ENCODE measurements at places on chromosomes 1 and 21.

GRCh38 chr21:45873418-45873817 lies 108.2 kb upstream of the COL6A1 start:
- no peak for DNase-seq

GRCh38 chr1:31248276-31248675 lies 8.6 kb upstream of the NKAIN1 start:
- DNase-seq = no peak

GRCh38 chr1:74357150-74357549 lies 122.0 kb downstream of the TNNI3K start:
- DNase-seq = no peak

GRCh38 chr1:44616991-44617702 lies 57.1 kb downstream of the TMEM53 start:
- no peak for DNase-seq

- no peak for DNase-seq
These were observed 346.9 kb upstream of the DAB1 start for GRCh38 chr1:57770772-57771171.

DNA sequence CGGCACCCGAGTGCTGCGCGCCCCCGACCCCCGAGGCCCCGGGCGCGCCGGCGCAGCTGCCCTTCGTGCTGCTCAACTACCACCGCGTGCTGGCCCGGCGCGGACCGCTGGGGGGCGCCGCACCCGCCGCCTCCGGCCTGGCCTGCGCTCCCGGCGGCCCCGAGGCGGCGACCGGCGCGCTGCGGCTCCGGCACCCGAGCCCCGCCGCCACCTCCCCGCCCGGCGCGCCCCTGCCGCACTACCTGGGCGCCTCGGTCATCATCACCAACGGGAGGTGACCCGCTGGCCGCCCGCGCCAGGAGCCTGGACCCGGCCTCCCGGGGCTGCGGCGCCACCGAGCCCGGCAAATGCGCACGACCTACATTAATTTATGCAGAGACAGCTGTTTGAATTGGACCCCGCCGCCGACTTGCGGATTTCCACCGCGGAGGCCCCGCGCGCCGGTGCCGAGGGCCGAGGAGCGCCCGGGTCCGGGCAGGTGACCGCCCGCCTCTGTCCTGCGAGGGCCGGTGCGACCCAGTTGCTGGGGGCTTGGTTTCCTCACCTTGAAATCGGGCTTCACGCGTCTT lies 49.0 kb downstream of the SIM2 start:
- DNase-seq = peak; percentile 61

- DNase-seq = peak; percentile 24
These were observed 264.4 kb downstream of the PTPRC start for GRCh38 chr1:198903203-198903602.

DNA sequence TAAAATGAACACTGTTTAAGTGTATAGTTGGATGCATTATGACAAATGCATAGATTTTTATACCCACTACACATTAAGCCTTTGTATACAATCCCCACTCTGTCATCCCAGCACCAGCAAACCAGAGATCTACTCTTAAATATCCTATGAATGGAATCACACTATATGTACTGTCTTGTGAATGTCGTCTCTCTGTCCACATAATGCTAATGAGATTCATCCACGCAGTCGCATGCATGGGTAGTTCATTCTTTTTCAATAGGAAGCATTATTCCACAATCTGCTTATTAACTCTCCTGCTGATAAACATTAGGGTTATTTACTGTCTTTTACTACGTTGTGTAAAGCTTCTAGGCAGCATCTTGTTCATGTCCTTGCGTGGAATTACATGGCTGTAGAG lies 892.3 kb downstream of the LTN1 start:
- no peak for DNase-seq

GRCh38 chr1:227395426-227396028 lies 77.2 kb upstream of the CDC42BPA start:
- no peak for DNase-seq

DNA sequence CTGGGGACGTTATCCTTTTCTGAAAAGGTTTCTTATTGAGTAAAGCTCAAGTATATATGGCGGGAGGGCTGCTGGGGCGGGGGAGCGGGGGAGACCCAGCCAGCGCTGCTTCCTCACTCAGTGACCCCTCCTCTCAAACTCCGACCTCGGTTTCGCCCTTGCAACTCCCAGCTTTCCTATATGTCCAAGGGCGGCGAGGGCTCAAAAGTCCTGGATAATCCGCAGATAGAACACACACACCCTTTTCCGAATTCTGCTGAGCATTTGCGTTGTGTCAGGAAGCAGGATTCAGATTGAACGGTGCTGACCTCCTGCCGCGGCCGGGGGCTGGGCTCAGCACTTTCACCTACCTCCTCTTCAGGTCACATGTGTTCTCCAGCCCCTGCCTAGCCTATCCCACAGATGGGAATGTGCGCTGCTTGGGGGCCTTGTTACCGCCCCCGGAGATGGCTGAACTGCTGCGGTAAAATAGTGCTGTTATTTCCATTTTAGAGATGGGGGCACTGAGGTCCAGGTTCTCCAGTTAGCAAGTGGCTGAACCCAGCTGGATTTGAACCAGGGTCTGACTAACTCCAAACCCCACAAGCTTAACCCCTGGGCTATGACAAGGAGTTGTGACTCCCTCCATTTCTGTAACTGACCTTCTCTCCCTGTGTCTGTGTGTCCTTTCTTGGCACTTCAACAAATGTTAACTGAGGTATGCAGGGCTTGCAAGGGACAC lies 795 bp upstream of the AHDC1 start:
- DNase-seq = no peak

GRCh38 chr1:173562813-173563212 lies 40.1 kb downstream of the SLC9C2 start:
- no peak for DNase-seq

DNA sequence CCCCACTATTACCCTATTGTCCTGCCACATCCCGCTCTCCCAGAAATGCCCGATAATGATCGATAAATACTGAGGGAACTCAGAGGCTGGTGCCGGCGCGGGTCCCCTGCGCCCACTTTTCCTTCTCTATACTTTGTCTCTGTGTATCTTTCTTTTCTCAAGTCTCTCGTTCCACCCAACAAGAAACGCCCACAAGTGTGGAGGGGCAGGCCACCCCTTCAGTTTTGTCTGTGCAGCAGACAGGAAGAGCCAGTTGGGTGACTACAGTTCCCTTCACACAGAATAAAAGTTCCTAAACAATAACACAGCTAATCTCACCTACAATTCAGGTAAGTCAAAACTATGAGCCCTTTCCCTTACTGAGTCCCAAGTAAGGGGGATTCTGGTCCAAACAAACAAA lies 423.7 kb downstream of the SMYD3 start:
- no peak for DNase-seq

GRCh38 chr1:6124746-6125365 lies 55.3 kb downstream of the CHD5 start:
- DNase-seq = no peak

GRCh38 chr1:157517016-157517415 lies 35.3 kb downstream of the FCRL5 start:
- no peak for DNase-seq

GRCh38 chr1:242008826-242009495 lies 10.1 kb upstream of the MAP1LC3C start:
- DNase-seq = no peak

DNA sequence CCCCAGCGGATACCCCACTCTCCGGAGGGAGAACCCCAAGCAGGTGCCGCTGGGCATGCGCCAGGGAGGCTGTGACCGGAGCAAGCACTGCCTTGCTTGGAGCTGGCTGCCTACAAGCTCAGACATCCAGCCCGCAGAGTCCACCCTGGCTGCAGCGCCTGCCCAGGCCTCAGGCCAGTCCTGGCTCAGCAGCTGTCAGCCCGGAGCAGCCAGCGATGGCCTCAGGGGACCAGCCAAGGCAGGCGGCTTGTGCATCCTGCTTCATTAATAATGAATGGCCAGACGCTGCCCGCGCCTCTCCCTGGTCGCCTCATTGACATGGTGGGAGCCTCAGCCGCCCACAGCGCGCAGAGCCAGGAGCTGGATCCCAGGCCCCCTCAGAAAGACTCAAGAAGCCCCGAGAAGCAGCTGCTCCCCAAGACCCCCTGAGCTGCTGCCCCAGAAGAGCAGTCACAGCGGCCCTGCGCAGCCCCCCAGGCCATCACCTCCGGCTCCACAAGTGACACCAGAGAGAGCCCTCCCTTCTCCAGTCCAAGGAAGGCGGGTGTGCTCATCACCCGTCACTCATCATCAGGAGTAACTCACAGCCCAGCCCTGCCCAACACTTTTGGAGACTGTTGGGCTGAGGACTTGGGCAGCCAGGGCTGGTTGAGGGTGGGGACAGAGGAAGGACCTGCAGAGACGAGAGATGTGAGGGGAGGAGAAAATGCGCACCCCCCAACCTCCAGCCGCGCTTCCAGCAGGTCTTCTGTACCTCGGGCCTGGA lies 19.6 kb downstream of the KCNAB2 start:
- peak; percentile 16 for DNase-seq

GRCh38 chr1:202807926-202808757 lies at the start of gene KDM5B:
Gene KDM5B, minus strand, starts transcription at chr1:202808421. Its CDS starts 116 bp downstream, at chr1:202808305.
- DNase-seq = peak; percentile 64

DNA sequence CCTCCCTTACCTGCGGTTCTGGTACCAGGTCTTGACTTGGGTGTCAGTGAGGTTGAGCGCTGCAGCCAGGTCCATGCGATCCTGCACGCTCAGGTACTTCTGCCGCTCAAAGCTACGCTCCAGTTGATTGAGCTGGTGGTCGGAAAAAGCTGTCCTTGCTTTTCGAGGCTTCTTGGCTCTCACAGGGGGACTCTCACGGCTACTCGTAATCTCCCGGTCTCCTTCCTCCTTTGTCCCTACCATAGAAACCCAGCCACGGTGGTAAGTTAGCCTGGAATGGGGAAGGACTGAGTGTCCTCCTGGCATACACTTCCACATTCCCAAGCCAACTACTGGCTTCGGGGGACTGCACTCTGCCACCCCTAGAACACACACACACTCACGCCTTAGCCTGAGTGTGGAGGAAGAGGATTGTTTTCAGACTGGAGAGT lies 2.6 kb downstream of the BARHL2 start:
- no peak for DNase-seq

DNA sequence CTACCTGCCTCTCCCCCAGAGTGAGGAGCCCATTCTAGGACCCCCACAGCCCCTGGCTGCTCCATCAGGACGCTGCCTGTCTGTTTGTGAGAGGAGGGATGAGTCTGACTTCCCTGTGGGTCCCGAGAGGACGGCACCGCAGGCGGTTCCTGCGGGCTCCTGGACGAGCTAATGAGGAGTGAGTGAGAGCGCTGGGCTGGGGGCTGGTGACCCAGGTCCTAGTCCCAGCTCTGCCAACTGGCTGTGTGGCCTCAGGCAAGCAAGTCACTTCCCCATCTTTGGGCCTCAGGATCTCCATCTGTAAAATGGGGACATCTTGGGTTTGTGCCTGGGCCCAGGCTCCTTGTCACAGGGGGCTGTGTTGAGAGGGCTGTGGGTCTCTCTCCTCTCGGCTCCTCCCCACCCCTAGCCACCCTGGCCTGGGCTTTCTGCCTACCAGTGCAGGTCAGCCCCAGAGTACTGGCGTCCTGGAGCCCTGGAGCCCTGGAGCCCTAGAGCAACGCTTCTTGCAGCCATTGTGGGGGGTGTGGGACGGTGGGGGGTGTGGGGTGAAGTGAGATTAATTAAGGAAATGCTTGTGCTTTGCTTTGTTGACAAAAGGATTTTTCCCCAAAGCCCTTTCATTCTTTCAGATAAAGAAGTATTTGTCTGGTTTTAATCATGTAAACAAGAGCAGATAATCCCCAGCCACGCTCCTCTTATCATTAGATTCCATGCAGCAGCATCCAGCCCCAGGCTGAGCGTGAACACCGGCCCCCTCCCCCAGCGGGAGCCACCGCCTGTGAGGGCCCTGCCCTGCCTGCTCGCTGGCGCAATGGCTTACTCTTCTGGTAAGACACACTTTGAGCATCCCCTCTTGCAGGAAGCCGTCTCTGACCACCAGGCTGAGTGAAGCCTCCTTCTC lies 26.8 kb downstream of the SLC1A7 start:
- no peak for DNase-seq

GRCh38 chr1:220992705-220993052 lies 113.4 kb downstream of the HLX start:
- no peak for DNase-seq

- DNase-seq = no peak
These were observed 206.2 kb upstream of the C8B start for GRCh38 chr1:57172040-57172439.

DNA sequence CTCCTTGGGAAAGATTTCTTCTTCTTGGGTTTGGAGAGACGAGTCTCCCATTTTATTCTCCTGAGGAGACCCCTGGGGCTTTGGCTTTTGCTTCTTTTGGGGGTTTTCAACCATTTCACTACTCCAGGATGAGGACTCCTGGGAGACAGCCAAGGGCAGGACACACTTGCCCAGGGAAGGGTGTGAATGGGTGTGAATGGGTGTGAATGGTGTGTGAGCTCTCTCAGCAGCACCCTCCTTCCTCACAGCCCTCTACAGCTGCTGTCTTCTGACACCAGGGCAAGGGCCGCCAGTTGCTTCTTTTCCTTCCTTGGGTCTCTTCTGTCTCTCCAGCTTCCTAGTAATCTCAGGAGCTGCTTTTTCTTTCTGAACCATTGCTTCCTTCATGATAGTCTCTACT lies 24.2 kb downstream of the KIF17 start:
- no peak for DNase-seq

- DNase-seq = no peak
These were observed 3.6 kb downstream of the OTUD7B start for GRCh38 chr1:150006881-150007421.

DNA sequence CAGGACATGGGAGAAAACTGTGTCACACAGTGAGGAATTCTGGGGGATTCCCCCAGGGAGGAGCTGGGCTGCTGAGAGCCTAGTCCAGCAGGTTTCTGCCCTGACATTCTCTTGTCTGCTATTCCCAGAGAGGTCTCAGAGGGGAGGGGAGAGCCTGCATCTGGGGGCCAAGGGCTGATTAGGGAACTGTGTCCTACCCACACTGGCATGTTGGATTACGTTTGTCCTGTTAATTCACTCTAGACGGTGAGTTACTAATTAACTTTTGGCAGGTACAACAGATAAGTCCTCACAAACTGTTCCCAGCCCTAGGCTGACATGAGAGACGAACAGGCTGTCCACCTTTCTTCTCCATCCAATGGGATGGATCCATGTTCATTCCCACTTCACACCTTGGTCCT lies 2.6 kb upstream of the SH3BGRL3 start:
- DNase-seq = no peak

- peak; percentile 65 for DNase-seq
These were observed 115.6 kb downstream of the PGBD5 start for GRCh38 chr1:230310381-230311163.

DNA sequence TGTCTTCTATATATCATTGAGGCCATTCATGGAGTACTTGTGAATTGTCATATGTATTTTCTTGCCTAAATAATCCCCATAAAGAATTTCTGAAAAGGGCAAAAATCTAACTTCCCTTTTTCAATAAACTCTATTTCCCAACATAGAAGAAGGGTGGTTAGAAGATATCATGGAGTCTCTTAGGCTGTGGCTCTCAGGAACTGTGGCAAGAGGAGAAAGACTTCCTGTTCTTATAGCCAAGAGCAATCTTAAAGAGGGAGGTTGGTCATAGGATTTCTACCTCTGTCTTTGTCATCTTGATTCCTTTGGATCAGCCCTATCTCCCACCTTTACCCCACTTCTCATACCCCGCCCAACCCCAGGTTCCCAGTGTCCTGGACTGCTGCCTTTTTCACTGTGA lies 175.8 kb downstream of the TYW3 start:
- DNase-seq = no peak
